ENCODE measurements at places on chromosomes 6 and 20.

DNA sequence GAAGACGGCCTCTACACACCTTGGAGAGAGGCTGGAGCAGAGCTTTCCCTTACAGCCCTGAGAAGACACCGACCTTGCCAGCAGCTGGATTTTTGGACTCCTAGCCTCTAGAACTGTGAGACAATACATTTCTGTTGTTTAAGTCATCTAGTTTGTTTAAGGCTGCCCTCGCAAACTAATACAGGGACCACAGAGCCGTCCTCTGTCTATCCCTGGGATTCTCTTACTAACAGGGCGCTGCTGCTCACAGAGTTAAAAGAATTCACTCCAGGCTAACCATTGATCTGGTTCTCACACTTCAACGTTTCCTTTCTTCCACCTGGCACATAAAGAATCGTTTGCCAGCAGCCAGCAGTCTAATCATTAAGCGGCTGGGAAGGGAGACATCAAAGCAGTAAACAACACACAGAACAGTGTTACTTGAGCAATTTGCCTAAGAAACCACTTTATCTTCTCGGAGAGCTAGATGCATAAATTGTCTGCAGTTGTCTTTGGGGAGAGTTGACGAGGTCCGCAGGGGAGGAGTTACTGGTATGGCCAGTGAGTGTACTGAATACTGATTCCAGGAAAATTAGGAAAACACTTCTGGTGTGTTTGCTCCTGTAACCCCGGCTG is 103.5 kb upstream of the AKAP12 start:
- DNase-seq, result peak; percentile 81

GRCh38 chr6:139381216-139381865 is 6.9 kb upstream of the CITED2 start:
- no peak for DNase-seq

- peak; percentile 49 for DNase-seq
These were observed at the start of gene SYNJ2 for GRCh38 chr6:157981395-157982101. Gene SYNJ2 (plus strand): TSS chr6:157981863. CDS start chr6:157981962, 99 bp downstream.

- DNase-seq, result no peak
These were observed 10.8 kb upstream of the ZBTB24 start for GRCh38 chr6:109493865-109494264.

- DNase-seq, result no peak
These were observed 102.8 kb upstream of the BEND3 start for GRCh38 chr6:107218142-107218541.

GRCh38 chr20:2807019-2807418 is 6.6 kb upstream of the CPXM1 start:
- DNase-seq, result no peak

GRCh38 chr6:104771258-104771832 is 88.4 kb downstream of the HACE1 start:
- DNase-seq, result peak; percentile 69

- no peak for DNase-seq
These were observed 41.3 kb downstream of the PANK2 start for GRCh38 chr20:3930265-3931206.

DNA sequence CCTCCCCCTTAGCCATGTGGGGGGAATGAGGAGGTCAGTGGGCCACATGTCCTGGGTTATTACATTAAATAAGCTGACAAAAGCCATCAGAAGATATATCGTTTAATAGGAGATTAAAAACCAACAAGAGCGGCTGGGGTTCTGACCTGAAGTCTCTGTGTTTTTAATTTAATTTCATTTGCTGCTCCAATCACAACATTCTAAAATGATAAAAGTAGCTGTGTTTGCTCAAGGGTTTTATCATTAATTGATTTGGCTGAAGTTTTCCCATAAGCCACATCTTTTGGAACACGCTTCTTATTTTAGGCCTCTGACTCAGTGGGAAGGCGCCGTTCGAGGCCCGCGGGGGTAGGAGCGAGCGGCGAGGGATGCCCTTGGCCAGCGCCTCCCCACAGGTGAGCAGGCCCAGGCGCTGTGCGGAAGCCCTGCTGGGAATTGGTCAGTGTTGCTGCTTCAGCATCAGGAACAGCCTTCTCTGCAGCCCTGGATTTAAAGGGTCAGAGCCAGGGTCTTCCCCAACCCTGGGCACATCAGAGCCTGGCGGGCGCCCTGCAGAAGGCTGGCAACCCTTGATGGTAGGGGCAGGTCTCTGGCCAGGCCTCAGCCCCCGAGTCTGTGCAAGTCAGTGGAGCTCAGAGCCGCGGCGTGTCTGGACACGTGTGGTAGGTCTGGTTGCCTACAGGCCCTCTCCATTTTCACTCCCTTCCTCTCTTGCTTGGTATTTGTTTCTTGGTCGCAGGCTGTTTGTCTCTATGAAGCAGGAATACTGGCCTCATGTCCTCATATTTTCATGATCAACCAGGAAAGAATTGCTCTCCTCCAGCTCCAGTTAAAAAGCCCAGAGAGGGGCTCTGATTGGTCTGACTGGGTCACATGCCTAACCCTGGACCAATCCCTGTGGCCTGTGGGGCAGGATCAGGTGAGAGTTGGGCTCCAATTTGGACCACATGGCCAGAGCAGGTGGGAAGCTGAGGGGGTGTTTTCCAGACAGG is 30.9 kb upstream of the MLN start:
- DNase-seq, result no peak

DNA sequence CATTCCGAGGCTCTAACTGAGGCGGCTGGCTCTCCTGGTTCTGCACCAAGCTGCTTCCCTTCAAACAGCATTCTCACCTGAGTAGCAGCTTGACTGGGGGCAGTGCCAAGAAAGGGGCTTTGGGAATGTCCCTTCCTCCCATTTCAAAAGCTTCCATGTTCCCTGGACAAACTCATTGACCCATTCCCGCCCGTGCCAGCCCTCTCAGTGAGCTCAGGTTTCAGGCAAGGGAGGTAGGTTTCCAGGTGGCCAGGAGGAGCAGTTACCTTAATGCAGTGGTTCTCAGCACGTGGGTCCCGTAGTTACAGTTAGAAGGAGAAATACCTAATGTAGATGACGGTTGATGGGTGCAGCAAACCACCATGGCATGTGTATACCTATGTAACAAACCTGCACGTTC is 135.2 kb downstream of the ELOVL4 start:
- DNase-seq, result no peak

DNA sequence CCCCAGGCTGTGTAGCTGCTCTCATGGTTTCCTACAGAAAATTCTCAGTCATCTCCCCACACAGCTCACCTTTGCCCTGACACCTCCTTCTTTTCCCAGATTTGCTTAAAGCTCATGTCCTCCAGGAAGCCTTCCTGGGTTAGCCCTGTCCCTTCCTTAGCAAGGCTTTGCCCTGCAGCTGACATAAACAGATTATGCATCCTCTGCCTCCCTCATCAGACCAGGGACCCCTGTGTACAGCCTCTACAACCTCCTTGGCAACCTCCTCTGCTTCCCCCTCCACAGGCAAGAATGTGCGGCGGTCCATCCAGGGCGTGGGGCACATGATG is 39.8 kb downstream of the UQCC2 start:
- no peak for DNase-seq

- DNase-seq, result no peak
These were observed 45.9 kb downstream of the SASH1 start for GRCh38 chr6:148388521-148388920.

GRCh38 chr6:150967910-150968309 is 102.4 kb downstream of the MTHFD1L start:
- DNase-seq, result no peak

- DNase-seq, result no peak
These were observed 229.5 kb upstream of the DTNBP1 start for GRCh38 chr6:15892369-15892768.

- DNase-seq, result no peak
These were observed 77.5 kb upstream of the NT5E start for GRCh38 chr6:85372188-85372914.

DNA sequence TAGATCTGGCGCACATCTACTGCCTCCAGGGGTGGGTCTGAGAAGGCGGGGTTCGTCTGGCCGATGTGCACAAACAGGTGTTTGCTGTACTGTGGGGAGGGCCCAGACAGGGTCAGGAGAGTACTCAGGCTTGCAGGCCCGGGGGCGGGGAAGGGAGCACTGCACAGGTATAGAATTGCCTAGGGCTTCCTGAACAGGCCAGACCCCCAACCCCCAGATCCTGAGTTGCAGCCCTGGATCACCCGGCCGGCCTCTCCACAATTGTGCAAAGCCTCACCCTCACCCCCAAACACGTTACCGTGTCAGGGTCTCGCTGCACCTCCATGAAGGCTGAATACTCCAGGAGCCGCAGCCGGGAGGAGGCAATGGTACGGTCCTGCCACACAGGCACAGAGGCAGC is 7.8 kb downstream of the RPL10A start:
- DNase-seq, result no peak

- DNase-seq, result no peak
These were observed 124.7 kb downstream of the IRF4 start for GRCh38 chr6:516213-516612.

DNA sequence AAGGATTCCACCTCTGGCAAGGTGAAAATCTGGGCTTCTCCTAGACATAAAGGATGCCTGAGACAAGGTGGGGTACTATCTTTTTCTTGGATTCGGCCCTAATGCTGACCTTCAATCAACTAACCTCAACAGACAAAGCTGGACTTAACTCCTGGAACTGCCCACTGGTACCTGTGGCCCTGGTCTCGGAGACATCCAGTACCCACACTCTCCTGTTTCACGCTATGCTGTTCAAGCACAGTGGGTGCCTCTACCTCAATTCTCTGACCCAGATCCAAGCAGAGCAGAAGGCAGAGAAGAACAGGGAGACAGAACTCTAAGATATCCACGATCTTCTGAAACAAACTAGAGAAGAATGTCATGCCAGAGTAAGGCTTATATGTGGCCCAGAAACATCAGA is 189.8 kb upstream of the FOXQ1 start:
- DNase-seq, result no peak

- DNase-seq, result peak; percentile 41
These were observed 2.9 kb downstream of the TNNC2 start for GRCh38 chr20:45823949-45824835.

- DNase-seq, result no peak
These were observed 14.3 kb downstream of the SULF2 start for GRCh38 chr20:47770935-47771334.

- DNase-seq, result no peak
These were observed 76.1 kb downstream of the RNF182 start for GRCh38 chr6:14000901-14001300.

DNA sequence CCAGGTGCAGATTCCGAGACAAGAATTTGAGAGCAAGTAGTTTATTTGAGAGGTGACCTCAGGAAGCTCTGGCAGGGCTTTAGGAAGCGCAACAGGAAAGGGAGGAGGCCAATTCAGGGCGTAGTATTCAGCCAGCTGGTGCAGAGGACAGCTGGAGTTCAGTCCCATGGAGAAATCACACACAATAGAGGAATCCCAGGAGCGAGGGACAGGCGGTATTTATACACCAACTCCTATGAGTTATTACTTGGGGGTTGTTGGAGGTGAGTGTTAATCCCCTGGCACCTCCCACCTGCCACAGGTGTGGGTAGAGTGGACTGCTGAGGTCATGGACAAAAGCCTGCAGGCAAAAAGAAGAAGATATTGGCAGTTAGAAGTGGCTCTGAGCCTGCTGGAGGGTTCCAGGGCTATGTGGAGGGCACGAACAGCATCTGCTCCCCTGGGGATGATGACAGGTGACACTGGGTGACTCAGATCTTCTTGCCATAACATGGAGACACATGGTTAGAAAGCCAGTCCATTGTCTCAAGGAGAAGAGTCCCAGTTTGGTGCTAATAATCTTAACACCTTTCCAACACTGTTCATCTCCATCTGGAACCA is 13.9 kb upstream of the SULF2 start:
- DNase-seq, result no peak

GRCh38 chr6:134894800-134895199 is 55.1 kb downstream of the ALDH8A1 start:
- no peak for DNase-seq

DNA sequence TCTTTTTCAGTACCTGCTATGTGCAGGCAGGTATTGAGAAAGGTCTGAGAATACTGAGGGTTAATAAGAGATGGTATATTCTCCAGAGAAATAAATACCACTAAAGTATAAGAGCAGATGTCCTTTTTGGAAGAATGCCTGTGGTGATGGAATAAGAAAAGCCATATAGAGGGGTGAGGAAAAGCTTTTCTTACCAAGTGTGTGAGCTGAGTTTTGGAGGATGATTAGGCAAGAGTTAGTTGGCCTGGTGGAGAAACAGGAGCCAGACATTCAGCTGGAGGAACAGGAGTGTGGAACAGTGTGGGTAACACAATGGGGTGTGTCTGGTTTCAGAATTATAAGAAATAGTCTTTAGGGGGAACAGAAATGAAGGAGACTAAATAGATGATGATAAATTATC is 19.9 kb downstream of the ZNF451 start:
- no peak for DNase-seq

DNA sequence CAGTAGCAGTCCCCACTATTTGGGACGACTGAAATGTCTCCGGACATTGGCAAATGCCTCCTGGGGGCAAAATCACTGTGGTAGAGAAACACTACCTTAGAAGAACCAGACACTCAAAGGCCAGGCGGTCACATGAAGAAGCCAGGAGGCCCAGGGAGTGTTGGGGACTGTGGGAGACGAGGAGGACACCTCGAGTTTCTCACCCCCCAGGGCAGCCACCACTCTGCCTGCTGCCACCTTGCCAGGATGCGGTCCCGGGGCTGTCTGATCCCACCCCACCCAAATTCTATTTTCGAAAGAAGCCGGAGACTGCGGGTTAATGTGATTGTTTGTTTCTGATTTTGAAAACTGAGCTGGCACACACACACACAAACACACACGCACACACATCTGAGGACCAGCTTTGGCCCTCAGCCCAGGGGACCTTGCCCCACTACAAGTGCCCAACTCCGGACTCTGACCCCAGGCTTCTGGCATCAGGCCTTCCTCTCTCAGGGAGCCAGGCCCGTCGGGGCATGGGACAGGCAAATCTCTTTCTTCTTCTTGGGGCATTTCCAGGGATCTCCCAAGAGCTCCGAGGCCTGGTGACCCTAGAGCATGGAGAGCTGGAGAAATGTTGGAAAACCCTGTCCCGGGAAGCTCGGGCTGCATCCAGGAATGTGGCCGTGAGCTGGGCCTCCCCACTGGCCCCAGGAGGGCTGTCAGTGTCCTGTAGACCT is 187.5 kb upstream of the PMEPA1 start:
- no peak for DNase-seq

DNA sequence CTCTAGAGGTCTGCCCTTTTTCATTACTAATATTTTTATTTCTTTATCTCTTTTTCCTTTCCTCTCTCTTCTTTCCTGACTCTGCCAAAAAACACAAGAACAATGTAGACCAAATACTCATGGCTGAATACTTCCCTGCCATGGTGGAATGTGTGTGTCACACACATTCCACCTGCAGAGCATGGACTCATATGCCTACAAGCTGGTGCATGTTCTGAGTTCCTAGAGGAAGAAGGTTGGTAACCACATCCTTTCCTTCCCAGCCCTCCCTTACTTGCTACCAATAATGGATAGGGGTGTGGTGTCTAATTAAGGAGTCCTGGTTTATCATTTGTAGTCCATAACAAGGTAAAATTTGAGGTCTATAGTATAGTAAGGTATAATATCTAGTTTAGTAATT is 15.2 kb upstream of the CST9L start:
- no peak for DNase-seq

GRCh38 chr20:36496707-36497669 is 44.3 kb upstream of the MYL9 start:
- no peak for DNase-seq

- DNase-seq, result no peak
These were observed 103.5 kb upstream of the PTPRT start for GRCh38 chr20:43293068-43293786.

GRCh38 chr6:105896052-105896820 is 189.9 kb upstream of the PRDM1 start:
- no peak for DNase-seq

GRCh38 chr6:16095180-16095579 is 33.7 kb upstream of the MYLIP start:
- DNase-seq, result no peak

Data from brain (organoid and tissue), 16 donors.